ENCODE measurements at places on chromosomes 4 and X. TPM values are rescaled to one million over a fixed set of nuclear protein-coding genes. Genes with fewer than 3 reads are reported as not detected.
A peak's percentile ranks its signal among the peaks of the same experiment; 100 is the strongest.

The CENPVL2 gene
- not detected for polyA plus RNA-seq

The CSAG1 gene
- polyA plus RNA-seq = not detected

The PWWP3B gene
- 26.3 TPM for polyA plus RNA-seq

The RHOXF1 gene
- 0.35 TPM for polyA plus RNA-seq

The MAOB gene
- polyA plus RNA-seq = 0.35 TPM

The MXRA5 gene
- polyA plus RNA-seq = 50.4 TPM

The DCAF12L2 gene
- 10.6 TPM for polyA plus RNA-seq

The CHRDL1 gene
- 5.1 TPM for polyA plus RNA-seq

The SLAIN2 gene
- 61.5 TPM for polyA plus RNA-seq

The ADGRL3 gene
- 21.0 TPM for polyA plus RNA-seq

The LDOC1 gene
- 49.7 TPM for polyA plus RNA-seq

DNA sequence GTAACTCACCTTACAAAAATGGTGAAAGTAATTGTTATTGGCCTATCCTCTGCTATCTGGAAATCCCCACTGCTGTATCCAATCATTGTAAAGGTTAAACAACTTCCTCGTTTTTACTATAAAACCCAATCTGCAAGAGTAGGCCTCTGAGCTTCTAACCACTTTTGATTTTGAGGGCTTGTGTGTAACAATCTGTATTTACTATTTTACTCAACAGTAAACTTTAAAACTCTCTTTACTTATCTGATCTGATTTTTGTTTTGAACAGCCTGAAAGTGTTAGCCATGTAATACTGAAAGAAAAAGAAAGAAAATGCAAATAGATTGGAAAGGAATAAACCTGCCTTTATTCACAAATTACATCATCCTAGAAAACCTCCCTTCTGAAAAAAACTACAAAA lies 63.1 kb downstream of the SLC10A7 start:
- no peak for DNase-seq

GRCh38 chrX:132068405-132068804 lies 45.3 kb downstream of the STK26 start:
- DNase-seq = no peak

- DNase-seq = no peak
Observed at GRCh38 chrX:55142206-55142918, 53.5 kb downstream of the PAGE2 start.

- no peak for DNase-seq
Observed at GRCh38 chr4:119025916-119026661, 109.5 kb upstream of the MYOZ2 start.

DNA sequence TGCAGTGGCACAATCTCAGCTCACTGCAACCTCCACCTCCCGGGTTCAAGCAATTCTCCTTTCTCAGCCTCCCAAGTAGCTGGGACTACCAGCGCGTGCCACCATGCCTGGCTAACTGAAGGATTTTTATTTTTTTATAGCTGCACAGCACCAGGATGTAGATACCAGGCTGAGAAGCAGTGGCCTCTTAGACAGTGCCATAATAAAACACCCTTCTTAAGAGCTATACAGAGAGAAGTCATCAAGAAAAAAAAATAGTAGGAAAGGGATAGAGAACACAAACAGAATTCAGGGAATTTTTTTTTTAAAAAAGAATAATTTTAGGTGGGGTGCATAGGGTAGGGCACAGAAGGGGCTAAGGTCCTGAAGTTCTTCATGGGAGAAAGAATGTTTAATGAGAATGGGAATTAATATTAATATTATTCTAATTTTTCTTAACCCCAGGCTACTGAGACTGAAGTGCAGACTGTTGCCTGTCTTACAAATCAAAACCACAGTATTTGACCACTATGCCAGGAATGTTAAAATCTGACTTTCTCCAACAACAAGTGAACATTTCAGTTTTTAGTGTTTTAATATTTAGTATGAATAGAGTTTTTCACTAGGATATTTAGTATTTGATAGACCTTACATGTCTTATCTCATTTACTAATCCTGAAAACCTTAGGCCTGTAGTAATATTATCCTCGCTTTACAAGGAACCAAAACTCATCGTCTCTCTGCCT lies 146.7 kb downstream of the KCNIP4 start:
- DNase-seq = no peak

GRCh38 chr4:74990276-74990875 lies 57.5 kb downstream of the PARM1 start:
- peak; percentile 59 for DNase-seq

DNA sequence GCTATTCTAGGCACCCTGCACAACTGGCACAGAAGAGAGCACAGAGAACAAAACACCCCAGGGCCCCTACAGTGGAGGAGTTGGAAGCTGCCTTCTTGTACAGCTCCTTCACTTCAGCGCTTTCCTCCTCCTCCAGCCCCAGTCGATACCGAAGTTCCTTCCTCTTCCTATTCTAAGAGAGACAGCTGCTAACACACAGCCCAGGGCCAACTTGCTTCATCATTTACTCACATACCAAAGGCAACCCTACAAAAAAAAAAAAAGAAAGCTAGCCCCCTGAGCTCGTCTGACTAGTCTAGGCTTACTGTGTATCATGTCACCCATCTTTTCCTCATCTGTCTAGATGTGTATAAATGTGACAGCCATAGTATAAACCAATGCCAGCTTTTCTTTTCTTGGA lies 64.5 kb downstream of the MID1 start:
- no peak for DNase-seq

GRCh38 chrX:68808686-68809357 lies 20.0 kb upstream of the EFNB1 start:
- DNase-seq = peak; percentile 20

DNA sequence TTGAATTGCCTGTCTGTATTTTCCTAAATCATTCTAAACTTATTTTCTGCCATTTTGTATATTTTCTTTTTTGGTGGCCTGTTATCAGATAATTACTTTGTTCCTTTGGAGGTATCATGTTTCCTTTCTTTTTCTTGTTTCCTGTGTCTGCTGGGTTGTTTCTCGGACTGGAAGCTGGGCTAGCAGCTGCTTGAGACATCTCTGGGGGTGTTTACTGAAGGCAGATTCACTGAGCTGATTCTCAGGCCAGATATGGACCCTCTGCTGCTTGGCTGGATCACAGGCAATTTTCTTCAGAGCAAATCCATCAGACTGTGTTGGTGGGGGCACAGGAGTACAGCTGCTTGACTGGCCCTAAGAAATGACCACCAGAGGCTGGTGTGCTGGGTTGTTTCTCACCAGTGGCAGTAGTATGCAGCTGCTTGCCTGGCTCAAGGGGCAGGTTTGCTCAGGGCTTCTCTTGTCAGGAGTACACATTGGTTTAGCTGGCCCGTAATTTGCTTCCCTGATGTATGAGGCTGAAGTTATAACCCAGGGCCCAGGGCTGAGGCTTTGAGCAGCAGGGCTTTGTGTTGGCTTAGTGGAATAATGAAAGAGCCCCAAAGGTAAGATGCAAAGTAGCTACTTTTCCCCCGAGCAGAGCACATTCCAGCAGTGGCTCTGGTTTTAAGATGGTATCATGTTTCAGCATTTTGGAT lies 680.6 kb downstream of the TECRL start:
- DNase-seq = no peak

GRCh38 chrX:136032370-136032769 lies 47.1 kb downstream of the SLC9A6 start:
- no peak for DNase-seq

- no peak for DNase-seq
Observed at GRCh38 chrX:113192418-113192817, 351.8 kb upstream of the AMOT start.

DNA sequence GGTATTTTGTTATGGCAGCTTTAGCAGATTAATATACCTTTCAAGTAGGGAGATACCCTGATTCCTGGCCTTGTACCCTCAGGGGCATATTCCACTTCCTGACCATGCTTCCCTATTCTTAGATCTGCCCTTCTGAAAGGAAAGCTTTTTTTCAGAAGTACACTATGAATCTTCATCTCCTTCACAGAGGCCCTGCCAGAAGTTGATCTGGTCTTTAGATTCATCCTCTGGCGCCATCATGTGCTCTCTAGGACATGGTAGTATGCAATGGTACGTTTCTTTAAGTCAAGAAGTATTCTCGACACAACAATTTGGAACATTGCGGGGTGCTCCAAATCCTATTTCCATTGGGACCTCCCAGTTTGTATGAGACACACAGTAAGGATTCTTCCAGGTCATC lies 39.6 kb upstream of the DIPK2B start:
- no peak for DNase-seq

- DNase-seq = no peak
Observed at GRCh38 chr4:80434238-80434637, 98.7 kb downstream of the CFAP299 start.

- DNase-seq = no peak
Observed at GRCh38 chr4:36854554-36854953, 390.0 kb upstream of the NWD2 start.

- no peak for DNase-seq
Observed at GRCh38 chr4:168993714-168994510, 16.1 kb downstream of the CBR4 start.

DNA sequence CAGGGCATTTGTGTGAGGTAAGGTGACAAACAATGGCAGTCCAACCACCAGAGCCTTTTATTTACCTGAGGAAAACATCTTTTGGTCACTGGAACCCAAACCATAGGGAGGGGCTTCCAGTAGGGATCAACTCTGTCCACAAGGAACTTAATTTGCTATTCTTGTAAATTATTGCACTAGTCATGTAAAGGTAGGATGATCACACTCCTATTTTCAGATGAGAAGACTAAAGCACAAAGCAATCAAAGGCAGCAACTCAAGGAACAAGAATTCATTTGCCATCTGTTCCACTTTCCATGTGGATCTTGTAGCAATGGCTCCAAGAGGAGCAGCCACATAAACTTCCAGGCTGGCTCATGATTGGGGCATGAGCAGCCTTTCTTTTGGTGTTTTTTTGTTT lies 35.3 kb downstream of the CD99L2 start:
- DNase-seq = no peak

DNA sequence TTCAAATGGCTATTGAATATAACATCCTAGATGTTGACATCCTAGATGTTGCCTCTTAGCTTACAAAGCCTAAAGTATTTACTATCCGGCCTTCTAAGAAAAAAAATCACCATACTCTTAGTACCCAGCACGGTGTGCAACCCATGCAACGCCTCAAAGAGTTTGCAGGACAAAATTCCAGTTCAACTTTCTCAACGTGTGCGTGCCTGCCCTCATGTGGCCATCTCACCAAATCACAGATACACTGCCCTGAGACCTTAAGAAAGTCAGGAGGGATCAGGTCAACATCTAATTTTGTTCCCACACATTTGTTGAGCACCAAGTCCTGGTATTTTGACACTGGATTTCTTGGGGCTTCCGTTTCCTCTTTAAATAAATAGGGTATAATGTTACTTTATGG lies 68.3 kb downstream of the CRMP1 start:
- DNase-seq = no peak

DNA sequence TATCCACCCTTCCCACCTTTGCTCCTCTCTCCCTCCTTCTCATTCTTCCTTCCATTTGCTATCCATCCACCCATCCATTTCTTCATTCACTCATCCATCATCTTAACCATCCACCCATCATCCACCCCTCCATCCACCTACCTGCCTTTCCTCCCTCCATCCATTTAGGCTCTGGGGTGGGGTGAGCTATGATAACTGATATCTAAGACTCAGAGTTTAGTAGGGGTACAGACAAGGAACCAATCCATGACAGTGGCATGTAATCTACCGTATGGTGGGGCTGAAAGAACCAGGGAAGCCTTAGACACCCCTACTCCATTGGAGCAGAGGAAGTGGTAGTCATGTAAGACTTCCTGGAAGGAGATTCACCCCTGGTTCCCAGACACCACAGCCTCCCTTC lies 23.2 kb downstream of the PSAPL1 start:
- no peak for DNase-seq

- no peak for DNase-seq
Observed at GRCh38 chrX:37816766-37817165, 30.6 kb downstream of the DYNLT3 start.

DNA sequence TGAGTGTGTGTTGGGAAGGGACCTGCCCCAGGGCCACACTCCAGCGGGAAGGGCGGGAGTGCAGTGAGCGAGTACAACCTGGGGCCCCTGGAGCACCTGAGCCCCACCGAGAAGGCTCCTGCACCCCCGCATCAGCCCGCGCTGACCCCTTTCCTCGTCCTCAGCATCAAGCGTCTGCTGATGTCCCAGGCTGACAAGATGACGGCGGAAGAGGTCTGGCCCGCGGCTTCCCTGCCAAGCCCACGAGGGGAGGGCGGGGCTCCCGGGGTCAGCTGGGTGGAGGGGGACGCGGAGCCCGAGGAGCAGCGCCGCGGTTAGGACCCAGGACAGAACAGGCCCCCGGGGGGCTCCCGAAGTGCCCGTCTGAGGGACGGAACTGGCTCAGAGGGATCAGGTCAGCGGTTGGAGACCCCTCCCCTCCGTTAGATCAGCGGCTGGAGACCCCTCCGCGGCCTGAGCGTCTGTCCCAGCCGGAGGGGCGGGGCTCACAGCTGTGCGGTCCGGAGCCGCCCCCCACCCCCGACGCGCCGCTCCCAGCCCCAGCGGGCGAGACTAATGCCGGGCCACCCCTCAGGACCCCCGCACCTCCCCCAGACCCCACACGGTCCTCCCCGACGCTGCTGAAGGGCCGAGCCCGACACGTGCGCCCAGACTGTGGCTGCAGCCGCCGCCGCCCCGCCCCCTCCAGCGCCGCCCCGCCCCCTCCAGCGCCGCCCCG lies 6.7 kb downstream of the MYL5 start:
- DNase-seq = peak; percentile 74

DNA sequence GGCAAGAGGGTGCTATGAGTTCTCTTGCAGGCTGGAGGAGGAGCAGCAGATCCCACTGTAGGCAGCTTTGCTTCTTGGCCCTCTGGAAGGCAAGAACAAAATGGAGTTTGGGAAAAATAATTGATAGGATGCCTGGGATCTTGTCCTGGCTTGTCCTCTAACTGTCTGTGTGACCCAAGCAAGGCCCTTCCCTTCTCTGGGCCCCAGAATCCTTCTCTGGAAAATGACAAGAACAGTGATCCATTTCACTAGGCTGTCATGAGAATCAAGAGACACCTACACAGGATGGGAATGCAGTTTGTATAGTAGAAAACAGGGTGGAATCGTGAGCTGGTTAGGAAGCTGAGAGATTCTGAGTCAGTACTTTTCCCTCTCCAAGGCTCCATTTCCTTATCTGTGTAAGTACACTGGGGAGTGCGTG lies 133.3 kb downstream of the PJA1 start:
- DNase-seq = no peak

- DNase-seq = no peak
Observed at GRCh38 chr4:109234596-109234995, 67.9 kb downstream of the COL25A1 start.

DNA sequence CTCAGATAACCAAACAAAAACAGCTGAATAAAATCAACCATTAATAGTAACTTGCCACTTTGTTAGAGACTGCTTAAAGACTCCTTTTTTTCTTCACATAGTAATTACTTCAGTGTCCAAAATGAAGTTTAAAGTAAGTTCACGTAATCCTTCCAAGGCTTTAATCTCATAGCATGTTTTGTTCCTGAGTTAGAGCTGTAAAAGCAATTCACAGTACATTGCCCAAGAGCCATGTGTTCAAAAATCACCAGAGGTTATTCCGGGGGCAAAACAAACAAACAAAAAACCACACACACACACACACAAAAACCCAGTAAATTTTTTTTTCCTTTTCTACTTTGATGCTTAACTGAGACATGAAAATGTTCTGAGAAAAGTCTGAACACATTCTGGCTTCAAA lies 6.1 kb downstream of the GPR82 start:
- DNase-seq = no peak

- DNase-seq = no peak
Observed at GRCh38 chr4:3221996-3222395, 27.0 kb upstream of the MSANTD1 start.
